ENCODE measurements at places on chromosomes 6 and 20.

- H3K4me3 ChIP-seq = no peak overlapping the region
- no peaks in the 10 kb centered on the region for H3K27me3 ChIP-seq
- H3K27ac ChIP-seq = no peak overlapping the region
- no peaks in the 10 kb centered on the region for H3K36me3 ChIP-seq
Measured at GRCh38 chr6:4088704-4089103, 9.8 kb upstream of the FAM217A start.

- H3K4me3 ChIP-seq = peak overlapping the region; percentile 48
- H3K36me3 ChIP-seq = no peaks in the 10 kb centered on the region
- peak overlapping the region; percentile 46 for H3K27ac ChIP-seq
- H3K4me1 ChIP-seq = peaks cover 29% of the 10 kb centered on the region
- no peak for DNase-seq
Measured at GRCh38 chr6:169558378-169558773, 143.5 kb downstream of the WDR27 start.

GRCh38 chr6:129615496-129615895 is 94.5 kb downstream of the ARHGAP18 start:
- no peak for DNase-seq
- no peaks in the 10 kb centered on the region for H3K4me1 ChIP-seq
- no peak overlapping the region for H3K27ac ChIP-seq
- H3K36me3 ChIP-seq = peaks cover 45% of the 10 kb centered on the region
- no peak overlapping the region for H3K4me3 ChIP-seq
- no peaks in the 10 kb centered on the region for H3K27me3 ChIP-seq

GRCh38 chr20:10731190-10731965 is 57.6 kb upstream of the JAG1 start:
- peak overlapping the region; percentile 62 for H3K27ac ChIP-seq
- H3K4me3 ChIP-seq = no peak overlapping the region
- peaks cover 24% of the 10 kb centered on the region for H3K4me1 ChIP-seq
- peak; percentile 45 for DNase-seq
- H3K36me3 ChIP-seq = no peaks in the 10 kb centered on the region
- H3K27me3 ChIP-seq = no peaks in the 10 kb centered on the region

- H3K4me1 ChIP-seq = peaks cover 14% of the 10 kb centered on the region
- DNase-seq = no peak
- peak overlapping the region; percentile 57 for H3K27ac ChIP-seq
- H3K36me3 ChIP-seq = no peaks in the 10 kb centered on the region
- no peaks in the 10 kb centered on the region for H3K27me3 ChIP-seq
Measured at GRCh38 chr20:39885975-39886649, 802.9 kb downstream of the MAFB start.

GRCh38 chr20:52031206-52031562 is 160.4 kb downstream of the ZFP64 start:
- H3K36me3 ChIP-seq = no peaks in the 10 kb centered on the region
- H3K4me3 ChIP-seq = peak overlapping the region; percentile 46
- peak overlapping the region; percentile 89 for H3K27ac ChIP-seq
- DNase-seq = no peak
- no peaks in the 10 kb centered on the region for H3K27me3 ChIP-seq

DNA sequence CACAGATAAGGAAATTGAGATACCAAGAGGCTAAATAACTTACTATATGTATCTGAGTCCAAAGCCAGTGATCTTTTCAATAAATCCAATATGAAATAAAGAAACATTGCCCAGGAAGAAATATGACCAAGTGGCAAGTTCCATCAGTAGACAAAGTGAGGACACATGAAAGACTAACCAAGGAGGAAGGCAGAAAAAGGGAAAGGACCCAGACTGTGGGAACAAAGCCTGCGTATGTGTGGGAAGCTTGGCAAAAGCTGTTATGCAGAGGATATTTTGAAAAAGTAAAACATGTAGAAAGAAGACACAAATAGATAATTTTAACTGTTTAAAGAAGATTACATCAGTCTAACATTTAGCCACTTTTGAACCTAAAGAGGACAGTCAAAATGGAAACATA is 264.4 kb upstream of the PRDM1 start:
- H3K27me3 ChIP-seq = no peaks in the 10 kb centered on the region
- peaks cover 9% of the 10 kb centered on the region for H3K4me1 ChIP-seq
- no peak overlapping the region for H3K4me3 ChIP-seq

- H3K4me3 ChIP-seq = no peak overlapping the region
- H3K36me3 ChIP-seq = no peaks in the 10 kb centered on the region
- no peak overlapping the region for H3K27ac ChIP-seq
Measured at GRCh38 chr6:31053873-31054272, 43.6 kb downstream of the MUC22 start.

GRCh38 chr6:12527339-12527738 is 189.2 kb upstream of the PHACTR1 start:
- no peak overlapping the region for H3K27ac ChIP-seq
- no peak for DNase-seq
- no peaks in the 10 kb centered on the region for H3K36me3 ChIP-seq
- no peaks in the 10 kb centered on the region for H3K27me3 ChIP-seq
- H3K4me1 ChIP-seq = peaks cover 5% of the 10 kb centered on the region
- no peak overlapping the region for H3K4me3 ChIP-seq

GRCh38 chr20:24993337-24994185 is 1.0 kb upstream of the APMAP start:
- no peak for DNase-seq
- H3K27me3 ChIP-seq = peaks cover 18% of the 10 kb centered on the region
- H3K4me3 ChIP-seq = peak overlapping the region; percentile 94
- H3K27ac ChIP-seq = peak overlapping the region; percentile 88

DNA sequence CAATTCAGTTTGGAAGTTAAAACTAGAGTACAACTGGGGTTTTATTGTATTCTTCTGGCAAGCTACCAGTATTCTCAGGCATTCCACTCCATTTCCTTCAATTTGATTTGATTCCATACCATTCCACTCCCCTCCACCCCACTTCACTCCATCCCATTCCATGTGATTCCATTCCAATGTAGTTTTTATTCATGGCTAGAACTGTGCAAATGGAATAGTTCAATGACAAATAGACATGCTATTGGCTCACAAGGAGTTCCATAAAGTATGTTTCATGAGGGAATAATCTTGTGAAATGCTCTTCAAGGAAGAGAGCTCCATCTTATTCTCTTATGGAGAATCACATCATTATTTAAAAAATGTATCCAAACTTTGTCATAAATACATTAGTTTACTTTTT is 285.0 kb upstream of the BMP2 start:
- H3K4me1 ChIP-seq = no peaks in the 10 kb centered on the region
- no peak overlapping the region for H3K4me3 ChIP-seq
- H3K27me3 ChIP-seq = no peaks in the 10 kb centered on the region
- no peak overlapping the region for H3K27ac ChIP-seq
- no peak for DNase-seq

DNA sequence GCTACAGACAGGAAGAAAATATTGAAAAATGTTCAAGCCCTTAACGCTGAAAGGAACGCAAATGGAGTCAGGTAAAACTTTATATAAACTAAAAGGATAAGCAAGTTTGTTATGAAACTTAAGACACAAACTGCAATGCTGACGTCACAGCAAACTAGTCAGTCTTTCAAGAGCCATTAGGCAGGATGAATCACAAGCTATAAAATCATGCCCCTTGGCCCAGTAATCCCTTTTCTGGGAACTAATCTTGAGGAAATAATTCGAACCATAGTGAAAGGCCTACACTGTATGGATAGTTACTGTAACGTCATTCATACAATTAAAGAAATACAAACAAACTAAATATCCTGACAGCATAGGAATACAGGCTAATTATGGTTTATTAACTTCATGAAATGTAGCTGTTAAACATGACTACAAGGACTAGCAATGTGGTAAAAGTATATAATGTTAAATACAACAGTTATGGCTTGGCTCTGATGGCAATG is 42.7 kb upstream of the HINT3 start:
- peaks cover 28% of the 10 kb centered on the region for H3K4me1 ChIP-seq
- H3K27me3 ChIP-seq = no peaks in the 10 kb centered on the region
- peak overlapping the region; percentile 86 for H3K27ac ChIP-seq
- peak; percentile 56 for DNase-seq

- no peak overlapping the region for H3K27ac ChIP-seq
- H3K27me3 ChIP-seq = no peaks in the 10 kb centered on the region
- DNase-seq = no peak
Measured at GRCh38 chr6:155212616-155213380, 51.0 kb upstream of the CLDN20 start.

- H3K36me3 ChIP-seq = no peaks in the 10 kb centered on the region
- H3K4me3 ChIP-seq = no peak overlapping the region
- H3K27ac ChIP-seq = no peak overlapping the region
Measured at GRCh38 chr6:13383328-13384163, 55.2 kb upstream of the TBC1D7 start.

- H3K27ac ChIP-seq = peak overlapping the region; percentile 54
- peaks cover 9% of the 10 kb centered on the region for H3K4me1 ChIP-seq
- peaks cover 26% of the 10 kb centered on the region for H3K36me3 ChIP-seq
- peak overlapping the region; percentile 77 for H3K4me3 ChIP-seq
Measured at GRCh38 chr20:63740070-63740626, 572 bp downstream of the SLC2A4RG start.

GRCh38 chr20:1761116-1761515 is 103.5 kb upstream of the SIRPG start:
- DNase-seq = peak; percentile 77
- H3K4me1 ChIP-seq = peaks cover 13% of the 10 kb centered on the region
- no peak overlapping the region for H3K4me3 ChIP-seq
- peaks cover 3% of the 10 kb centered on the region for H3K27me3 ChIP-seq
- H3K27ac ChIP-seq = no peak overlapping the region
- no peaks in the 10 kb centered on the region for H3K36me3 ChIP-seq

DNA sequence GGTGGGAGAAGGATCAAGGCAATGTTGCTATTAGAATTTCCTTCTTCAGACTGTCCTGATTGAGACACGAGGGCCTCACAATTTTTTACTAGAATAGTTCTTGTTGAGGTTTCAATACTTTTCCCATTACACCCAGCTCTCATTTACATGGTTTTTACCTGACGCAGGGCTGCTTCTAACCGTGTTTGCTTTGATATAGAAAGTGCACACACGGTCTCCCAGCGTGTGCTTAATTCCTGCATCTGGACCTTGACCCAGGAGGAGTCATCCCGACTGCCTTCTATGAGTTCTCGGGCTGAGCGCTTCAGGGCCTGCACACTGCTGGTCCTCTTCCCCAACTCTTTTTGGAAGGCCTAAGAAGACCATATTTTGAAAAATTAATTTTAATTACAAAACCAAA is 160.2 kb downstream of the DST start:
- DNase-seq = no peak
- no peak overlapping the region for H3K4me3 ChIP-seq
- no peaks in the 10 kb centered on the region for H3K27me3 ChIP-seq
- no peak overlapping the region for H3K27ac ChIP-seq
- H3K36me3 ChIP-seq = peaks cover 57% of the 10 kb centered on the region
- H3K4me1 ChIP-seq = peaks cover 12% of the 10 kb centered on the region

- DNase-seq = no peak
- no peak overlapping the region for H3K4me3 ChIP-seq
- H3K36me3 ChIP-seq = no peaks in the 10 kb centered on the region
- H3K4me1 ChIP-seq = peaks cover 30% of the 10 kb centered on the region
- no peaks in the 10 kb centered on the region for H3K27me3 ChIP-seq
- peak overlapping the region; percentile 70 for H3K27ac ChIP-seq
Measured at GRCh38 chr20:53608456-53609452, 15.1 kb upstream of the ZNF217 start.

GRCh38 chr6:72580281-72580940 is 41.5 kb upstream of the KCNQ5 start:
- H3K27me3 ChIP-seq = no peaks in the 10 kb centered on the region
- peaks cover 6% of the 10 kb centered on the region for H3K4me1 ChIP-seq
- no peak overlapping the region for H3K4me3 ChIP-seq
- H3K27ac ChIP-seq = no peak overlapping the region
- no peaks in the 10 kb centered on the region for H3K36me3 ChIP-seq

- no peaks in the 10 kb centered on the region for H3K27me3 ChIP-seq
- peaks cover 22% of the 10 kb centered on the region for H3K4me1 ChIP-seq
- no peak overlapping the region for H3K4me3 ChIP-seq
- no peaks in the 10 kb centered on the region for H3K36me3 ChIP-seq
Measured at GRCh38 chr6:73649783-73650182, 4.0 kb downstream of the SLC17A5 start.

DNA sequence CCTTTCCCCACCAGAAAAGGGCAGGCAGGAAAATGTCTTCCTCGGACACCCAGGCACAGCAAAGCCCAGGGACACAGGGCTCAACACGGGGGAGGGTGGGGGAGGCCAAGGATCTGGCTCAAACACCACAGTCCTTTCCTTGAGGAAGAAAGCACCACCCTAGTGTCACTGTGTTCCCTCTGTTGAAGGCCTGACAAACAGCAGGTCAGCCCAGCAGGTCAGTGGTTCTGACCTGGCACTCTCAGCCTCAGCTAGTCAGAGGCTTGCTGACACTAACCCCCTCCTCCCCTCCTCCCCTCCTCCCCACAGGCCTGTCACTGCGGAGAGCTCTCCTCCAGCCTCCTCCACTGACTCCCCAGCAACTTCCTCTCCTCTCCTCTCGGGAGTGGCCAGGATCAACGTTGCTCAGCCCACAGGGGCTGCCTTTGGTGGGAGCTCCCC is 239.6 kb downstream of the LRFN2 start:
- no peaks in the 10 kb centered on the region for H3K36me3 ChIP-seq
- H3K4me1 ChIP-seq = no peaks in the 10 kb centered on the region
- no peak overlapping the region for H3K4me3 ChIP-seq
- no peaks in the 10 kb centered on the region for H3K27me3 ChIP-seq
- DNase-seq = peak; percentile 43
- H3K27ac ChIP-seq = no peak overlapping the region

- H3K4me1 ChIP-seq = no peaks in the 10 kb centered on the region
- H3K36me3 ChIP-seq = no peaks in the 10 kb centered on the region
- H3K4me3 ChIP-seq = no peak overlapping the region
- H3K27me3 ChIP-seq = no peaks in the 10 kb centered on the region
Measured at GRCh38 chr6:46273911-46274310, 103.1 kb upstream of the ENPP5 start.

- no peak for DNase-seq
- no peaks in the 10 kb centered on the region for H3K36me3 ChIP-seq
- H3K27me3 ChIP-seq = peaks cover 17% of the 10 kb centered on the region
- H3K4me3 ChIP-seq = peak overlapping the region; percentile 85
- peak overlapping the region; percentile 61 for H3K27ac ChIP-seq
Measured at GRCh38 chr6:16130437-16130891, 1.6 kb downstream of the MYLIP start.

- H3K36me3 ChIP-seq = peaks cover 3% of the 10 kb centered on the region
- H3K27ac ChIP-seq = no peak overlapping the region
- no peaks in the 10 kb centered on the region for H3K27me3 ChIP-seq
- no peaks in the 10 kb centered on the region for H3K4me1 ChIP-seq
- no peak for DNase-seq
Measured at GRCh38 chr6:100803264-100804045, 77.7 kb downstream of the ASCC3 start.

GRCh38 chr20:46914789-46915379 is 20.2 kb downstream of the EYA2 start:
- peaks cover 17% of the 10 kb centered on the region for H3K4me1 ChIP-seq
- H3K36me3 ChIP-seq = no peaks in the 10 kb centered on the region
- no peaks in the 10 kb centered on the region for H3K27me3 ChIP-seq
- H3K27ac ChIP-seq = peak overlapping the region; percentile 7
- peak; percentile 90 for DNase-seq

- H3K36me3 ChIP-seq = no peaks in the 10 kb centered on the region
- no peaks in the 10 kb centered on the region for H3K4me1 ChIP-seq
- H3K27me3 ChIP-seq = no peaks in the 10 kb centered on the region
- H3K27ac ChIP-seq = no peak overlapping the region
- no peak overlapping the region for H3K4me3 ChIP-seq
Measured at GRCh38 chr6:87396595-87397392, 11.0 kb upstream of the CFAP206 start.

- no peak overlapping the region for H3K4me3 ChIP-seq
- H3K27ac ChIP-seq = no peak overlapping the region
- H3K36me3 ChIP-seq = no peaks in the 10 kb centered on the region
- DNase-seq = no peak
- no peaks in the 10 kb centered on the region for H3K27me3 ChIP-seq
Measured at GRCh38 chr6:37192666-37193065, 22.7 kb downstream of the PIM1 start.
